ENCODE measurements at places on chromosomes 16 and 17. TPM values are rescaled to one million over a fixed set of nuclear protein-coding genes. Genes with fewer than 3 reads are reported as not detected.

GRCh38 chr17:81492706-81493105 is 19.9 kb downstream of the ACTG1 start:
- peaks cover 12% of the 10 kb centered on the region for H3K27me3 ChIP-seq
- H3K27ac ChIP-seq, result no peak overlapping the region
- no peak overlapping the region for H3K4me3 ChIP-seq
- DNase-seq, result no peak
- H3K36me3 ChIP-seq, result no peaks in the 10 kb centered on the region
- H3K4me1 ChIP-seq, result peaks cover 18% of the 10 kb centered on the region

- H3K4me3 ChIP-seq, result no peak overlapping the region
- H3K27me3 ChIP-seq, result no peaks in the 10 kb centered on the region
- H3K4me1 ChIP-seq, result peaks cover 89% of the 10 kb centered on the region
- no peak for DNase-seq
- peak overlapping the region; percentile 81 for H3K27ac ChIP-seq
- H3K36me3 ChIP-seq, result peaks cover 55% of the 10 kb centered on the region
These were observed 96.7 kb downstream of the SOCS1 start for GRCh38 chr16:11159282-11159681.

GRCh38 chr17:21008160-21008915 is 34.5 kb downstream of the USP22 start:
- H3K36me3 ChIP-seq, result peaks cover 82% of the 10 kb centered on the region
- H3K4me1 ChIP-seq, result peaks cover 3% of the 10 kb centered on the region
- no peak for DNase-seq
- H3K4me3 ChIP-seq, result no peak overlapping the region

GRCh38 chr17:31568121-31568520 is 176.6 kb downstream of the RAB11FIP4 start:
- peaks cover 3% of the 10 kb centered on the region for H3K27me3 ChIP-seq
- DNase-seq, result no peak
- H3K27ac ChIP-seq, result no peak overlapping the region
- no peak overlapping the region for H3K4me3 ChIP-seq
- no peaks in the 10 kb centered on the region for H3K4me1 ChIP-seq

GRCh38 chr17:2124391-2124790 is 69.5 kb downstream of the HIC1 start:
- no peak overlapping the region for H3K4me3 ChIP-seq
- no peaks in the 10 kb centered on the region for H3K27me3 ChIP-seq
- peaks cover 22% of the 10 kb centered on the region for H3K36me3 ChIP-seq

GRCh38 chr16:1331712-1332617 is 1.5 kb upstream of the BAIAP3 start:
- peak; percentile 86 for DNase-seq
- peaks cover 30% of the 10 kb centered on the region for H3K27me3 ChIP-seq
- H3K36me3 ChIP-seq, result no peaks in the 10 kb centered on the region
- H3K27ac ChIP-seq, result no peak overlapping the region
- H3K4me1 ChIP-seq, result peaks cover 15% of the 10 kb centered on the region

DNA sequence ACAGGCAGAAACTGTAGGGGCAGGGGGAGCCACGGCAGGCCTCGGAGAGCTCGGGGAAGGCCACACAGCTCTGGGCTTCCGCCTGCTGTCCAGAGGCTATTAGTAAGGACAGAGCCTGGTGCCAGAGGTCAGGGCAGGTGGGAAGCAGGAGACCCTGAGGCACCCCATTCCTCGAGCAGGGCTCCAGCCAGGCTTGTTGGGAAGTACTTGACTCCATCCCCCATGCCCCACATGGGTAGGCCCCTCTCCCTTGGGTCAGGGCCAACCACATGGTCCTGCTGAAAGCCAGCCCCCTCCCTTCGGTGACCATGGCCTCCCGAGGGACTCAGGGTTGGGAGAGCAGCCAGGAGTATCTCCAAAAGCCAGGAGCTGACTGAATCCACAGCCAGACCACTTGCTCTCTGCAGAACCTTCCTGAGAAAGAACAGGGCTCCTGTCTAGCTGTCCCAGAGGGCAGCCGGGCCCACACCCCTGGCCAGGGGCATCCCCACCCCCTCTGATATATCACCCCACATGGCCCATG is 17.4 kb upstream of the MPRIP start:
- no peaks in the 10 kb centered on the region for H3K27me3 ChIP-seq
- H3K36me3 ChIP-seq, result no peaks in the 10 kb centered on the region
- H3K27ac ChIP-seq, result no peak overlapping the region

Gene WFDC1
- not detected for total RNA-seq

Gene CDH13
- total RNA-seq, result not detected

Gene HSPB9
- 0.29 TPM for total RNA-seq
